ENCODE measurements at places on chromosomes 1 and 21.

- no peak for DNase-seq
Observed at GRCh38 chr1:27931184-27931583, 3.6 kb upstream of the SMPDL3B start.

GRCh38 chr1:61152469-61153105 lies 70.2 kb downstream of the NFIA start:
- no peak for DNase-seq

GRCh38 chr1:44947774-44948311 lies 38.6 kb downstream of the EIF2B3 start:
- no peak for DNase-seq

DNA sequence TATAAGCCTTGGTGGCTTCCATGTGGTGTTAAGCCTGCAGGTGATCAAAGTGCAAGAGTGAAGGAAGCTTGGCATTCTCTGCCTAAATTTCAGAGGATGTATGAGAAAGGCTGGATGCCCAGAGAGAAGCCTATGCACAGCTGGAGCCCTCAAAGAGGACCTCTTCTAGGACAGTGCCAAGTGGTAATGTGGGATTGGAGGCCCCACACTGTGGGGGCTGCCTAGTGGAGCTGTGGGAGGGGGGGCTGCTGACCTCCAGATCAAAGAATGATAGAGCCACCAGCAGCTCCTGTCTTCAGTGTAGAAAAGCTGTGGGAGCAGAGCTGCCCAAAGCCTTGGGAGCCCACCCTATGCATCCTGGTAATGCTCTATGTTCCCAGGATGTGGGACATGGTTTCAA lies 1512.7 kb upstream of the TPTE start:
- no peak for DNase-seq

GRCh38 chr1:19368050-19368449 lies 55.9 kb downstream of the SLC66A1 start:
- DNase-seq, result no peak

DNA sequence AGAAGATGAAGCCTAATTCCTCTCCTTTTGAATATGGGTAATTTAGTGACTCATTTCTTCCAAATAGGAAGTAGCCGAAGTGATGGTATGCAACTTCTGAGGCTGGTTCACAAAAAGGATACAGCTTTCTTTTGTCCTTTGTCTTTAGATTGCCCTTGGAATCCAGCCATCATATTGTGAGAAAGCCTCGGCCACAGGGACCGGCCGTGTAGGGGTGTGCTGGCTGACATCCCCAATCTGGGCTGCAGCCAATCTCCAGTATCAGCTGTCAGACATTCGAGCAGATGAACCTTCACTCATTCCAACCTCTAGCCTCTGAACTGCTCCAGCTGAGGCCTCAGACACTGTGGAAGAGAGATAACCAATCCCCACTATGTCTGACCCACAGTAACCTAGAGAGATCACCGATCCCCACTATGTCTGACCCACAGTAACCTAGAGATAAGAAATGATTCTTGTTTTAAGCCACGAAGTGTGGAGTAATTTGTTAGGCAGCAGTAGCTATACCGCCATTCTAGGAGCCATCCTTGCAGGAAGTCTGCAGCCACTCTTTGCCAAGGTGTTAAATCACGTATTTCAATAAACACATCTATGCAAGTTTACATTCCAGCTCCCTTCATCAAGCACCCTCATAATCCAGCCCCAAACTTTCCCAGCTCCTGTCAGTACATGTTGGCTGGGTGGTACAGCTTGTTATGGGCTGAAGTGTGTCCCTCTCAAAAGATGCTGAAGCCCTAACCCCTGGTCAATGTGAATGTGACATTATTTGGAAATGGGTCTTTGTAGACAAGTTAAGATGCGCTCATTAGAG lies 2.9 kb upstream of the DIP2A start:
- peak; percentile 34 for DNase-seq
